Panc1 (cell line): ENCODE measurements at places on chromosomes 3 and 15. TPM values are rescaled to one million over a fixed set of nuclear protein-coding genes. Genes with fewer than 3 reads are reported as not detected.

The FAM81A gene
- 7.3 TPM for total RNA-seq

The CD86 gene
- not detected for total RNA-seq

The KBTBD13 gene
- total RNA-seq = not detected

The UBA3 gene
- 47.1 TPM for total RNA-seq

GRCh38 chr3:138033202-138033691, 23.3 kb downstream of the CLDN18 start:
- no peak for DNase-seq

- peak; percentile 77 for DNase-seq
Measured at GRCh38 chr3:30342318-30343060, 263.9 kb upstream of the TGFBR2 start.
